ENCODE measurements at places on chromosomes 6 and 20.
A peak's percentile ranks its signal among the peaks of the same experiment; 100 is the strongest.

GRCh38 chr20:37519508-37520418, 1.3 kb upstream of the NNAT start:
- DNase-seq = peak; percentile 14

DNA sequence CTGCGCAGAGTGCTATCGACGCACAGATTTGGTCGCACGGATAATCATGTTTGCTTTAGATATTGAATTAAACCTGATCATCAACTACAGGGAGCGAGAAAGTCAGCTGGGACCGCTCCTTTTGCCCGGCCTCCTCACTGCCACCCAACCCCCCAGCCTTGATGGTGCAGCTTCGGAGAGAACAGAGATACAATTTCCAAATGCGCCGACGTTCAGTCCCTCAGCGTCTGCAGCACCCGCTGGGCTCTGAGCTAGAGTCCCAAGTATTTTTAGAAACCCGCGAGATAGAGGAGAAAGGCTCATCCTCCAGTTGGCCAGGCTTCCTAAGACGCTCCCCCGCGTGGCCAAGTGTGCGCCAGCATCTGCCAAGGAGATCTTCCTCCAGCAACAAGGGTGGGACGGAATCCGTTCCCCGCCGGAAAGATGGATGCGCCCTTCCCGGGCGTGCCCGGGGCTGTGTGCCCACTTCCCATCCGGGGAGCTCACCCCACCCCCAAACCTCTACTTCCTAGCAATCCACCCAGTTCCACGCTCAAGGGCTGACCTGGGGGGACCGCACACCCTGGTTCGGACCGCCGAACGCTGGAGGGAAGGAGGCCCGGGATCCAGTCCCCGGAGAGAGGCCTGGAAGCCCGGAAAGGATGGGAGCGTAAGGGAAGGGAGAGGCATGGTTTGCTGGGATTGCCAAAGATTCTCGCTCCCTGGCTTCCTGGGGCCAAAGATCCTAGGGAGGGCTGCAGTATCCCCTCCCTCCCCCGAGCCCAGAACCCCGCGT, 4.1 kb downstream of the NKX2-2 start:
- peak; percentile 44 for DNase-seq

DNA sequence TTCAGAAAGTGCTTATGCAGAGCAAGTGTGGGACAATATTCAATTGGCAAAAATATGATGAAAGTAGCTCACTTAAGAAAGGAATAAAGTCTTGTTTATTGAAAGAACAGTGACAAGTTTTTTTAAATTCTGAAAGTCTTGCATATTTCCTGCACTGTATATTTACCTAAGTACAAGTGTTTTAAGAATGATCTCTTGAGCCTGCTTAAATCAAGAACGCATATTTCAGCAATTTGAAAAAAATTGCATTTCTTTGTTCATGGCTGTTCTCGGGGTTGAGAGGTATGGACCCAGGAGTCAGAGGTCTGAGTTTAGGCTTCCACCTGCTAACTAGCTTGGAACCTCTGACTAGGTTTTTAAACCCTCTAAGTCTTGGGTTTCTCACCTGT, 27.4 kb downstream of the SLC22A3 start:
- no peak for DNase-seq

DNA sequence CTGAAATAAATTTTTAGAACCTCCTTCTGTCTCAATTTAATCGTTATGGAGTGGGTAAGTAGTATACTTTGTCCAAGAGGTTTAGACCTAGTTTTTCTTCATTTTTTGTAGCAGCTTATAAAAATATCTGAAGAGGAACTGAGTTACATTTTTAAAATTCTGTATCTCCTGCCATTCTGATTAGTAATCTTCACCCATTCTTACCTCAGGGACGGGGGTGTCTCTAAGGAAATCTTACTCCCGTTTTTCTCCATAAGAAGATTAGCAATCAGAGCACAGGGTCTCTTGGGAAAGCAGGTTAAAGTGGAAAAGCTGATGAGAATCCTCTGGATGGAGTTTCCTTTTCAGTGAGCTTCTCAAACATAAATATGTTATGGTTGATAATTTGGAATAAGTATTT, 259.3 kb upstream of the FAM83B start:
- no peak for DNase-seq

Measured in hematopoietic multipotent progenitor cell treated with erythropoietin and hydrocortisone succinate and interleukin-3 and kit ligand, for 6 days (in vitro differentiated cells).